ENCODE measurements at places on chromosomes 4 and X.

DNA sequence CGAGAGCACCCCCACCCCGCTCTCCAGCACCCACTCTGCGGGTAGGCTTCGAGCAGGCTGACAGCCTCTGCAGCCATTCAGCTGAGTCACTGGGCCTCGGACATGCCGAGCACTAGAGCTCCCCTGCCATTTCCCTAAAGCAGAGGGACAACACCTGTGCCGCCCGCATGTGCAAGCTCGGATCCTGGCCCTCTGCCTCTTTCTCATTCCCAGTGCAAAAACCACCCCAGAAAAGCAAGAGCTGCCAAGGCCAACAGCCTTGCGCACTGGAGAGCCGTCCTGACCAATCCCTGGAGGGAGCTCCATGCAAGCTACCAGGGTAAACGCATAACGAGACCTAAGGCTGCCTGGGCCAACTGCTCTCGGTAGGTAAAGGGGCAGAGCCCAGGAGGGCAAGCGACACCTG is 5.3 kb downstream of the HCFC1 start:
- no peak for DNase-seq

- no peak for DNase-seq
These were observed 27.7 kb upstream of the MOB1B start for GRCh38 chr4:70874268-70875156.

- DNase-seq, result no peak
These were observed 11.7 kb downstream of the AFP start for GRCh38 chr4:73447671-73448070.

DNA sequence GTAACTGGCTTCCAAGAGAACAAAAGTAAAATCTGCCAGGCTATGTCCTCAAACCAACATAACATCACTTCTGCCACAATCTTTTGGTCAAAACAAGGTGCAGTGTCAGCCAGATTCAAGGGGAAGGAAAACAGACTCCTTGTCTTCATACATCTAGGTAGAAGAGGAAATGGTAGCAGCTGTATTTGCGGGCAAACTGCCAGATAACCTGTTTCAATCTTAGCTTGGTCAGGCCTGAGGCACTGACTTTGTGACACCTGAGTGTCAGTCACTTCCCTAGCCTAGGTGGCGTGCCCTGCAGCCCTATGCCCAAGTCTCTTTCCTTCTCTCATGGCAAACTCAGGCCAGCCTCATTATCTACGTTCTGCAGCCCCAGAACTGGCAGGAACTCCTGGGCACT is 146.2 kb upstream of the JADE1 start:
- no peak for DNase-seq
